Kidney capillary endothelial cell (primary cell): ENCODE measurements at places on chromosomes 4 and X.

- DNase-seq = no peak
These were observed 30.5 kb downstream of the PLAC8 start for GRCh38 chr4:83083925-83084475.

GRCh38 chr4:142539796-142540482 is 306.2 kb downstream of the INPP4B start:
- DNase-seq = no peak

- no peak for DNase-seq
These were observed 3.3 kb downstream of the NALF2 start for GRCh38 chrX:69507500-69507789.

- DNase-seq = no peak
These were observed 28.4 kb downstream of the CXorf58 start for GRCh38 chrX:23936180-23936579.

DNA sequence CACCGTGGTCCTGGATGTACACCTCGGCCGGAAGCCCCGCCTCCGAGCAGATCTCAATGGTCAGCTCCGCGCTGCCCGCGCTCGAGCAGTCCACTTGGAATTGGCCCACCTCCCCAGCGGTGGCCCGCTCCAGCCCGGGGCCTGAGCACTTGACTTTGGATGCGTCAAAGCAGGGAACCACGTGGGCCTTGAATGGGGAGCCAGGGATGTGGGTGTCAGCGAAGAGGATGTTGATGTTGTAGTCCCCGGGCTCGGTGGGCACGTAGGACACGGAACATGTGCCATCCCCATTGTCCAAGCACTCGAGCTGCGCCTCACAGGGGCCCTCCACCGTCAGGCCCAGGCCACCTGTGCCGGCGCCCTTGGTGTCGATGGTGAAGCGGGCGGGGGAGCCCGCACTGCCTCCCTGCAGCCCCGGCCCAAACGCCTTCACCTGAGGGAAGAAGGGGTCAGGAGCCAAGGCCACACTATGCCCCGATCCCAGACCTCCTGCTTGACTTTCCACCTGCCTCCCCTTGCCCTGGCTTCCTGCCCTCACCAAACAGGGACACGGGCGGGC is 14.2 kb downstream of the FLNA start:
- DNase-seq = no peak

DNA sequence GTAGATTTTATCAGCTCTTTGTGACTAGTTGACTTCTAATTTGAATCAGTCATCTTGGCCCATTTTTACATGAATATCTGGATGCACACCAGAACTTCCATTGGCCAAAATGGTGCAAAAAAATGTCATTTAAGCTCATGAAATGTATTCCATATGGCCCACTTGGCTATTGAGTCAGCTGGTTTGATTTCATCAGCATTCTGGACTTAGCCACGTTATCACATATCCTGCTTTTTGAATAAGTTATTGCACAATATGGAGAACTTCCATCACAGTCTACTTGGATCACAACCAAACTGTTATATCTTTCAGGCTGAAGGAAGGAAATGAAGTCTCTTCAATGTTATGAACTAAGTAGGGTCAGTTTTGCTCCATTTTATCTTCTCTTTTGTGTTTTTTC is 640.6 kb downstream of the PCDH7 start:
- no peak for DNase-seq
